Testis (tissue), 5 donors: ENCODE measurements at places on chromosomes 7 and 10. TPM values are rescaled to one million over a fixed set of nuclear protein-coding genes. Genes with fewer than 3 reads are reported as not detected.

Gene PTPRZ1
- polyA plus RNA-seq, result 2.2 TPM

Gene SPDYE3
- 3.9 TPM for polyA plus RNA-seq

Gene C7orf57
- polyA plus RNA-seq, result 7.8 TPM

Gene DRGX
- polyA plus RNA-seq, result 0.33 TPM

Gene LFNG
- polyA plus RNA-seq, result 10.1 TPM

Gene INMT
- 31.8 TPM for polyA plus RNA-seq

Gene NUTM2E
- 0.38 TPM for polyA plus RNA-seq

Gene PANK1
- polyA plus RNA-seq, result 6.3 TPM

Gene GFRA1
- polyA plus RNA-seq, result 8.6 TPM

Gene AOC1
- polyA plus RNA-seq, result 6.2 TPM

Gene ADAM12
- polyA plus RNA-seq, result 2.8 TPM

Gene LEP
- 0.46 TPM for polyA plus RNA-seq

Gene GDF10
- polyA plus RNA-seq, result 17.7 TPM

Gene FGL2
- polyA plus RNA-seq, result 18.3 TPM

Gene LBX1
- not detected for polyA plus RNA-seq

Gene OR6V1
- not detected for polyA plus RNA-seq

Gene COBL
- 9.2 TPM for polyA plus RNA-seq

Gene GDF2
- polyA plus RNA-seq, result not detected

Gene TAS2R5
- 1.6 TPM for polyA plus RNA-seq

Gene MGAM2
- polyA plus RNA-seq, result 4.4 TPM

Gene PILRA
- polyA plus RNA-seq, result 16.3 TPM

Gene CALML5
- not detected for polyA plus RNA-seq

Gene BZW2
- 23.2 TPM for polyA plus RNA-seq

Gene AFAP1L2
- polyA plus RNA-seq, result 7.4 TPM

Gene HOXA10
- polyA plus RNA-seq, result 1.6 TPM

Gene ST8SIA6
- polyA plus RNA-seq, result 0.84 TPM

Gene PRKCQ
- 2.9 TPM for polyA plus RNA-seq

Gene TRPV5
- polyA plus RNA-seq, result 0.57 TPM

Gene KCNH2
- 82.5 TPM for polyA plus RNA-seq

Gene KNDC1
- 4.2 TPM for polyA plus RNA-seq

Gene YAE1
- polyA plus RNA-seq, result 39.0 TPM

Gene HOXA11
- 0.96 TPM for polyA plus RNA-seq

Gene SLC18A2
- polyA plus RNA-seq, result 1.9 TPM

Gene AASS
- 7.5 TPM for polyA plus RNA-seq

Gene FUOM
- polyA plus RNA-seq, result 13.6 TPM

Gene IL2RA
- polyA plus RNA-seq, result 1.0 TPM

Gene IRF5
- polyA plus RNA-seq, result 4.6 TPM

Gene HIPK2
- polyA plus RNA-seq, result 6.3 TPM

Gene OLAH
- polyA plus RNA-seq, result 50.6 TPM

Gene EBLN1
- 3.5 TPM for polyA plus RNA-seq

Gene COL1A2
- polyA plus RNA-seq, result 979 TPM

Gene TMEM213
- 0.09 TPM for polyA plus RNA-seq

Gene TMEM26
- 13.6 TPM for polyA plus RNA-seq

Gene SKAP2
- 43.6 TPM for polyA plus RNA-seq

Gene RSPH10B
- polyA plus RNA-seq, result 54.7 TPM

Gene HOXA9
- polyA plus RNA-seq, result 1.0 TPM

Gene C10orf62
- polyA plus RNA-seq, result 304 TPM

Gene SEC31B
- 23.1 TPM for polyA plus RNA-seq

Gene NACAD
- polyA plus RNA-seq, result 8.7 TPM

Gene IDI2
- 0.79 TPM for polyA plus RNA-seq

Gene NUTM2A
- polyA plus RNA-seq, result 4.2 TPM

Gene PILRB
- 126 TPM for polyA plus RNA-seq

Gene GNGT1
- polyA plus RNA-seq, result not detected

Gene HOXA3
- 2.8 TPM for polyA plus RNA-seq

Gene CNPY1
- 0.25 TPM for polyA plus RNA-seq

Gene PVRIG
- polyA plus RNA-seq, result 2.6 TPM
